ENCODE measurements at places on chromosomes 11 and 22.

DNA sequence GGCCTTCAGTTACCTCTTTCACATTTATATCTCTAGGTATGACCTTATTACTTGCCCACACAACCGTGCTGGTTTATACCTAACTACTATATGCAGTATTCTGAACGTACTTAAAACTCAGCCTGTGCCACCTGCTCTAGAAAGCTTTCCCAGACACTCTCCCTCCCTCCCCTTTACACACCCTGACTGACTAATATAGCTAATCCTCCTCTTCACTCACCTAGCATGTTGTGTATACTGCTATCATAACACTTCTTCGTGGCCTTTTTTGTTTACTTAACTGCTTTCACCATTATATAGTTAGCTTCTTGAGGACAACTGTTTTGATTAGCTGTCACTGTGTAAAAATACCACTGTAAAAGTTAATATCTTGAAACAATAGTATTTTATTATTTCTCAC lies 23.5 kb downstream of the RNF214 start:
- DNase-seq, result no peak

- no peak for DNase-seq
Observed at GRCh38 chr22:32281072-32281471, 25.9 kb upstream of the SLC5A4 start.

DNA sequence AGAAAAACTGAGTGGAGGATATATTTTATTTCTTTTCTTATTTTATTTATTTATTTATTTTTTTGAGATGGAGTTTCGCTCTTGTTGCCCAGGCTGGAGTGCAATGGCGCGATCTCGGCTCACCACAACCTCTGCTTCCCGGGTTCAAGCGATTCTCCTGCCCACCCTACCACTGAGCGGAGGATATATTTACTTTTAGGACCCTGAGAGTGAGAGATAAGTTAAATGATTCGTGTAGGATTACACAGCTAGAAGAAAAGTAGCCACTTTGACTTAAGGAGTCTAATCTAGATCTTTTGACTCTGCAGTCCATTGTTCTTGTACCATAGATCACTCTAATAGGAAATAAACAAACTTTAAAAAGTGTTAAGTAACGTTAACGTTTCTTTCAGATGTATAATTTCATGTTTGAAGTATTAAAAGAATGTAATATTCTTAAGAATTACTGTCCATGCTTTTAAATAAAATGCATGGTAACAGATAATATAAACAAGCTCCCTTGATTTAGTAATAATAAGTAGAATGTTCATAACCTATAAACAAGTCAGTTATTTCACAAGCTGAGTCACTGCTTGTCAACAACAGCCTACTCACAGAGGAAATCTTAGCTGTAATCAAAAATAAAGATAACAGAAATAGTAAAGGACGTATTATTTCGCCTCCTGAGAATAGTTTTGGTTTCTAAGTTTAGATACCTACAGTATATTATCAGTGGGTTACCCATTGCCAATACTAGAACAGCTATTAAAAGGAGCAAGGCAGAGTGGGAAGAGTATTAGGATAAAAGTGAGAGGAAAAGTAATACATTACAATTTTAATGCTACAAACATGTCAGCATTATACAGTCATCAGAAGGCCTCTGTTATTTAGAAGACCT lies 18.6 kb downstream of the USP47 start:
- no peak for DNase-seq

- peak; percentile 40 for DNase-seq
Observed at GRCh38 chr11:116703421-116703820, 69.4 kb downstream of the BUD13 start.

- no peak for DNase-seq
Observed at GRCh38 chr11:132910011-132910760, 622.1 kb downstream of the OPCML start.
